ENCODE measurements at places on chromosomes 4 and X. TPM values are rescaled to one million over a fixed set of nuclear protein-coding genes. Genes with fewer than 3 reads are reported as not detected.
A peak's percentile ranks its signal among the peaks of the same experiment; 100 is the strongest.

The GABRE gene
- polyA plus RNA-seq: 33.4 TPM

The PAGE1 gene
- polyA plus RNA-seq: not detected

The MAGIX gene
- 0.88 TPM for polyA plus RNA-seq

The ARMCX2 gene
- polyA plus RNA-seq: 37.4 TPM

The RBMXL3 gene
- polyA plus RNA-seq: not detected

The SMR3A gene
- polyA plus RNA-seq: not detected

DNA sequence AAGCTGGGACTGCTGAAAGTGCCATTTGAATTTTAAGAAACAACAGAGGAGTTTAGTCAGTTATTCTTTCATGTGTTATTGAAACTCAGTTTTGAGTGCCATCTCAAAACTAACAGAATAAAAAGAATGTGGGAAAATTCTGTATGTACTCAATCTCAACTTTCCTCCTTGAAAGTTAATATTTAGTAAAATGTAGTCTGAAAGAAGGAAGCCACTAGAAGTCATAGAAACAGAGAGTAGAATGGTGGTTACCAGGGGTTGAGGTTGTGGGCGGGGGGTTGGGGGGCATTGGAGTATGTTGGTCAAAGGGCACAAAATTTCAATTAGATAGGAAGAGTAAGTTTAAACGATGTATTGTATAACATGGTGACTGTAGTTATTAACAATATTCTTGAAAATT, 628.3 kb upstream of the MAGEB2 start:
- DNase-seq: no peak

DNA sequence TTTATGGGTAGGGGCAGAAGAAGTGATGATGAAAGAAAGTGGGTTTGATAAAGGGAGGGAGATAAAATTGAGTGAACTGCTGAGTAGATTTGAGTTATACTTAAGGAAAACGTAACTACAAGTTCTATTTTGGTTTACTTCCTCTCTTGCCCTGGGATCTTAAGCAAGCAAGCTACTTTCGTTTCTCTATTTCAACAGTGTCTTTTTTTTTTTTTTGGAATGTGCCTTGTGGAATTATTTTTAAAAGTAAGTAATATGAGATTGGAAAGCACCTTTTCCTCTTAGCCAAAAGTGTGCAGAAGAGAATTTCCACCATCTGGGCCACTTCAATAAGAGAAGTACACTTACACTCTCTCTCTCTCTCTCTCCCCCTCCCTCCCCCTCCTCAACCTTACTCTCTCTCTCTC, 16.0 kb upstream of the C4orf36 start:
- DNase-seq: peak; percentile 33

GRCh38 chr4:14028862-14029261, 401.3 kb upstream of the BOD1L1 start:
- no peak for DNase-seq

DNA sequence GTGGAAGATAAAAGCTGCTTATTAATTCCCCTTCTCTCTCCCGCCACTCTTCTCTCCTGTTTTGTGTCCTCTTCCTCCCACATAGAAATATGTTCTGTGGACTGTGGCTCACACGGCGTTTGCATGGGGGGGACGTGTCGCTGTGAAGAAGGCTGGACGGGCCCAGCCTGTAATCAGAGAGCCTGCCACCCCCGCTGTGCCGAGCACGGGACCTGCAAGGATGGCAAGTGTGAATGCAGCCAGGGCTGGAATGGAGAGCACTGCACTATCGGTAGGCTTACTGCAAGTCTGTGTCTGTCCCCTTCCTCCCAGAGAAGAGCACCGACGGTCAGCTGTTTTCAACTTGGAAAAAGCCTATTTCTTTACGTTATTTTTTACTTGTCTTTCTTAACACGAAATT, 229.1 kb downstream of the DCTD start:
- DNase-seq: no peak

DNA sequence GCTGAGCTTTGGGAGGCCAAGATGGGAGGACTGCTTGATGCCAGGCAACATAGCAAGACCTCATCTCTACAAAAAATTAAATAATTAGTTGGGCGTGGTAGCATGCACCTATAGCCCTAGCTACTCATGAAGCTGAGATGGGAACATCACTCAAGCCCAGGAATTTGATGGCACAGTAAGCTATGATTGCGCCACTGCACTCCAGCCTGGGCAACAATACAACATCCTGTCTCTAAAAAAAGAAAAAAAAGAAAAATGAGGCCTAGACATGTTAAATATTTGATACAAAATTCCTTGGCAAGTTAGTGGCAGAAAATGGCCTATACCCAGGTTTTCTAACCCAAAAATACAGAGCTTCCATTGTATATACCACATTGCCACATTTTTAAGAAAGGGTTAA, 88.1 kb upstream of the MAB21L2 start:
- DNase-seq: no peak

DNA sequence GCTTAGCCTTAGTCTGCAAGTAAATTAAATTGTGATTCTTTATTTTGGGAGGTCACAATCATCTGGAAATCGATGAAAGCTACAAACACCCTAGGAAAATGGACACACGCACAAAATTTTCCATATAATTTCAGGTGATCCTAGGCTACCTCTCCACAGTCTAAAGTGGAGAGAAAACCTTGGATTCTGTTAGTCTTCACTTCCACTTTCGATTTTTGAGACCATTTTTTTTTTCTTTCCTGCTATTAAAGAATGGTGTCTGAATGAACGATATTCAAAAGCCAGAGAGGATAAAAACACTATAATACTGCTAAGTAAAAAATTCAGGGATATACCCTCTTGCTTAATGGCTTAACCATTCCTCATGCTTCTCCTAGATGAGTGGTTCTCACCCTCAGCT, 1.7 kb downstream of the FBXL5 start:
- no peak for DNase-seq

DNA sequence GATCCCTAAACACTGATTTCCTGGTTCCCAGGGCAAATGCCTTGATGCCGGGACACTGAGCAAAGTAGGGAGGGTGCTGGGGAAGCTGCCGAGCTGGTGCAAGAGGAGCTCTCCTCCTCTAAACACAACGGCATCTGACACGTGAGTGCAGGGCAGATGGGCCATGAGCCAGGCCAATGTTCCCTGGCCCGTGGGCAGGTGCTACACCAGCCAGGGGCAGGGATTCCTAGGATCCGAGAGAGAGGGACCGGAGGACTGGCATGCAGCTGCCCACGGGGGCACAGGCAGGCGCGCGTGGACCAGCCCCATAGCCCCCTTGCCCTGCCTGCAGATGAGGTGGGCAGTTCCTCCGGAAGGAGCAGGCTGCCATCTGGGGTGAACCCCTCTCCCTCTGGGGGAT, 66.8 kb upstream of the AFAP1 start:
- no peak for DNase-seq

DNA sequence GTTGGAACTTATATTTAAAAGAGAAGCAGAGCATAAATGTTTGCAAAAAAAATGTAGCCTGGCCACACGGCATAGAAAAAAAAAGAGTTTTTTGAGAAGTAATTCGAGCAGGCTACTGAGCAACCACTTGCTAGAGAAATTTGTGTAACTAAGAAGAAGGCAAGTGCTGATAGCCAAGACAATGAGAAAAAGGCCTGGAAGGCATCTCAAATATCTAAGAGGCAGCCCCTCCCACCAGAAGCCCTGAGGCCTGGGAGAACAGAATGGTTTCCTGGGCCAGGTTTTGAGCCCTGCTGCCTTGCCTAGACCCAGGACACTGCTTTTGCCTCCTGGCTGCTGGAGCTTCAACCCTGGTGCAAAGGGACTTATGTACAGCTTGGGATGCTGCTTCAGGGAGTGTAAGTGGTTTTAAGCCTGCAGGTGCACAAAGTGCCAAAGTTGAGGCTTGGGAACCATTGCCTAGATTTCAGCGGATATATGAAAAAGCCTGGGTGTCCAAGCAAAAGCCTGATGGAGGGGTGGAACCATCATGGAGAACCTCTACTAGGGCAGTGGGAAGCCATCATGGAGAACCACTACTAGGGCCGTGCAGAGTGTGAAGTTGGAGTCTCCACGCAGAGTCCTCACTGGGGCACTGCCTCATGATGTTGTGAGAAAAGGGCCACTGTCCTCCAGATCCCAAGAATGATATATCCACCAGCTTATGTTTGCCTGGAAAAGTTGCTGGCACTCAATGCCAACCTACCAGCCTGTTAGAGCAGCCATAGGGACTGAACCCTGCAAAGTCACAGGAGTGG, 9.7 kb downstream of the TECRL start:
- DNase-seq: no peak

DNA sequence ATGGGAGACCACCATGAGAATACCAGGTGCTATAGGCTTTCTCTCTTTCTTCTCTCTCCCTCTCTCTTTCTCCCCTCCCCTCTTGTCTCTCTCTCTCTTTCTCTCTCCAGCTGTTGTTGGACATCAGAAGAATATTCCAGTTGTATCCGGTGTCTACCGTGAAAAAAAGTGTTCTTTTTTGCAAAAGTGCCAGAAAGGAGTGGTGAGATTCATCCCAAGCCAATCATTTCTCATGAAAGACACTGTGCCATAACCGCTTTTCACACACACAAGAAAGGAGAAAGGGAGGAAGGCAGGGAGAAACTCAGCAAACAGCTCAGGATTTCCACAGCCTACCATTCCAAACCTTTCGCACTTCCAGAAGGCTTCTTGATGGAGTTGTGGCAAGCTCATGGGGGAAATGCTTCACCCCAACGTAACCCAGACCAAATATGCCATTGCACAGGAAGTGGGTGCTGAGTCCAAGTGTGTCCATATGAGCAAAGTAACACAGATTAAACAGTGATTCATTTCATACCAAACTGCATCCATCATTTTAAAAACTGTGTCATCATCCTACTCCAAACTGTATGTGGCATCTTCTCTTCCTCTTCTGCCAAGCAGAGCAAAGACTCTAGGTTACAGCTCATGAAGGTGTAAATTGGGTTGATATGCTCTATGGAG, 224.0 kb downstream of the APBB2 start:
- DNase-seq: peak; percentile 84
